ENCODE measurements at places on chromosomes 7 and 10.
A peak's percentile ranks its signal among the peaks of the same experiment; 100 is the strongest.

DNA sequence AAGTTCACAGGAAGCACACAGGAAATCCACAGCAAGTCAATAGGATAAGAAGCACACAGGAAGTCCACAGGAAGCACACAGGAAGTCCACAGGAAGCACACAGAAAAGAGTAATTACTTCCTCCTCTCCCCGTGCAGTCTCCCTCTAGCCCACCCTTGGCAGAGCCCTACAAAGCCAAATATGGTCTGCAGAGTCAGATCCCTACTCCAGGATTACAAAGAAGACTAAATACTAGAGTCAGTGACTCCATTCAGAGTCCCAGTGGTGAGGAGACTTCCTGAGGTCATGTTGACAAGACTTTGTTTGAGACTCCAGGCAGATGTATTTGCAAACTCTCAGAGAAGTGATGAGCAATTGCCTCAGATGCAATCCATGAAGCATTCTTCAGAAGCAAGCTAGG, 398.6 kb upstream of the AUTS2 start:
- DNase-seq: no peak

DNA sequence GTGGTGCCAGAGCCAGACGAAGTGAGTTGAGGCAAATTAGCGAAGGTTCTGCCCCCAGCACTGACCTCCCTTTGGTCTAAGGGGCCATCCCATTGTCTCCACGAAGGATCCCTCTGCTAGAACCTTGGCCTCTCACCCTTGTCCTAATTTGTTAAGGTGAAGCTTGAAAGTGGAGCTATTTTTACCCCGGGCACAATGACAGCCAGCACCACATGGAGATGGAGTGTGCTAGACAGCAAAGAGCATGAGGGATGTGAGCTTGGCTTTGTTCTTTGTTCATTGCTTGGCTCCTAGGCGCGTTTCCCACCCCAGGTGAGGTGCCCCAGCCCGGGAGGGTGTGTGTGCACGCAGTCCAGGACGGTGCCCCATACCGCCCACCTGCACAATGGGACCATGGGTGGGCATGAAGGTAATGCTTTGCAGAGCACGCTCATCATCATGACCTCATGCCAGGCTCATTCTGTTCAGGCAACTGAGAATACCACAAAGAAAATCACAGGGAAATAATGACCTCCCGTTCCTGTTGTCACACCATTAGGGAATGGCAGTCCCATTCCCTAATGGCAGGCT, 361.0 kb upstream of the FZD8 start:
- no peak for DNase-seq

GRCh38 chr7:29919790-29920189, 69.8 kb downstream of the SCRN1 start:
- DNase-seq: no peak

GRCh38 chr7:32957326-32958045, at the start of gene FKBP9:
TSS of gene FKBP9 (plus strand) at chr7:32957440. CDS start at chr7:32957574, 134 bp downstream.
- DNase-seq: no peak

GRCh38 chr7:43021431-43021830, 89.3 kb downstream of the MRPL32 start:
- no peak for DNase-seq

DNA sequence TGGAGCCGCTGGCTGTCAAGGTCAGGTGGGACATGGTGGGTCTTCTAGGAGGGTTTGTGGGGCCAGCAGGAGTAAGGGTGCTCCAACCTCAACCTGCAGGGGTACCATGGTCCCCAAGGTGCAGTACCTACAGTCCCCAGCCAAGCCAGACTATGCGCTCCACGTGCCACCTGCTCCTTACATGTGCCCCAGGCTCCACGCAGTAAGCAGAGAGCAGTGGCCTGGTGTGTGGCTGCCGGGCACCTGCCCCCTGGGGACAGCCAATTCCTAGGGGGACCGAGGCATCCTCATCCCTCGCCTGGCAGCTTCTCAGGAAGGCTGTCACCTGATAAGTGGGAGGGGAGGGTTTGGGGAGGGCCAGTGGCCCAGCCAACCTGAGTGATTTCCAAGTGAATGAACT, 11.7 kb upstream of the ZNF716 start:
- no peak for DNase-seq

- DNase-seq: peak; percentile 62
Observed at GRCh38 chr10:113027574-113028455, 77.8 kb downstream of the TCF7L2 start.

DNA sequence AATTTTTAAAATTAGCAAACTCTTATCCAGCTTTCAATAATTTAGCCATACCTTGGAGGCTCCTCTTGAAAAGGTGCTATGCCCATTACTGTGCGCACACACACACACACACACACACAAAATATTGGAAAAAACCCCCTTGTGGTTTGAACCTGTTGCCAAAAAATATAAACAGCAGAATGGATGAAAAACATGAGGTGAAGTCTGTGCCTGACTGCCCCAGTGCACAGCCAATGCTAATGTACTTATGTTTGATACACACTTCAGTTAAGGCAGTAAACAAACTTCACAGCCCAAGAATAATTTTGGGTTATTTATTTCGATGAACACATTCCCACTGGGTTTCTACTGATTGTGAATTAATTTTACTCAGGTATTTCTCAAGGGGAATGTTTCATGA, 113.2 kb upstream of the SEM1 start:
- no peak for DNase-seq

DNA sequence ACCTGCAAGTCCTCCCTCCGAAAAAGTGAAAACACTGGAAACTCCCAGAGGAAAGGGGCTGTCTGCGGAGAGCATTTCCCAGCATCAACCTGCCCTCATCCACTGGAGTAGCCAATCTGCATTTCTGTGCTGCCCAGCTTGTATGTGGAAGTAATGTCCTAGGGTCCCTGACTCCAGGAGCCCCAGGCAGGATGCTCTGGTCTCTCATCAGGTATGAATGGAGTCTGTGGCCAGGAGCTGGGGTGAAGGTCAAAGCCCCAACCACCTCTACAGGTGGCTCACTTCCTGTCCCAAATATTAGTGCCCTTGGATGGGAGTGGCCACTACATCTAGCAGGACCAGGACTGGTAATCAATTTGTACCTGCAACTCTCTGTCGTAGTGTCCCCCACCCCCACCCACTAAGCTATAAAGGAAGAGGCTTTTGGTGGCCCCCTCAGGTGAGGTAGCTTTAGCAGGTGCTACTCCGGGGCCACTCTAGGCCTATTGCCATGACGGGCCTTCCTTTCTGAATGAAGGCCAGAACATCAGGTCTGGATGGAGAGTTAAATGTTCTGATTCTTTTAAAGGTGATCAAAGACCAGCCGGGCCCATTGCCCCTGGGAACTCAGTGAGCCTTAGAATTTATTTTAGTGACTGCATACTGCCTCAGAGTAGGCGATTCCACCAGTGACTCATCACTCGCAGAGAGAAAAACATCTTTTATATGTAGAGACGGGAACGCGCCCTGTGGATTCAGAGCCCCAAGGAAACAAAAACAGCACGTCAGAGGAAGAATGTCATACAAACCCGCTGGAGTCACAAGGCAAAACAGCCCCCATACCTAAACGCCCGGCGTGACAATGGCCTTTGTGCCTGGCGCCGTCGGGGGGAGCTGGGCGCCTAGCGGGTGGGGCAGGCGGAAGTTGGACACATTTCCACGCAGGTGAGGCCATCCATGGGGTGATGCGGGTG, 13.0 kb downstream of the EN2 start:
- no peak for DNase-seq

- no peak for DNase-seq
Observed at GRCh38 chr10:131617113-131617858, 283.5 kb upstream of the PPP2R2D start.

DNA sequence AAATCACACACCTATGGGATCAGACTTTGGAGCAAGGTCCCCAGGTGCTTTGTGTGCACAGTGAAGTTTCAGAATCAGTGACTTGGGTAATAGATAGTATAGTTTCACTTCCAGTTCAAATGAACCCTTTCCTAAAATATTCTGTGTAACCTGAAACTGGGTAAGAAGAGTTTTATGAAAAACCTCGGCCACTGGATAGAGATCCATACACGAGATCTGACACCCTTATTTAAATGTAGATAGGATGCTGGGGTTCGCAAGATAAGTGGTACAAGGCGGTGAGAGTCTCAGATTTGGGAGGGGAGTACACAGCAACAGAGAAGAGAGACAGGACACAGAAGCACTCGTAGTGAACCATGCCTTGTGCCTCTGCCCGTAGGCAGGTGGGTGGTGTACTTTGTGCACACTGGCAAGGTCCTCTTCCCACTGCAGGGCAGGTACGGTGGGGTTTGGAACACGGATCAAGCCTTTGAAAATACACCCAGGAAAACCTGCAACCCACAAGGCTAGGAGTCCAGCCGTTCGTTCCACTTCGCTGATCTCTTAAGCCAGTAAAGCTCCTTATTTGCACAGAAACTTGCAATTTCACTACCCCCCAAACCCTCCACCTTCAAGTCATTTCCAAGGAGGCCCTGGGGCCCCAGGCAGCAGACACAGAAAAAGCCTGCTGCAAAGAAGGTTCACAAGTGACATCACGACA, 162.8 kb downstream of the USP6NL start:
- no peak for DNase-seq

GRCh38 chr10:21315645-21316220, 209.7 kb downstream of the SKIDA1 start:
- DNase-seq: no peak

DNA sequence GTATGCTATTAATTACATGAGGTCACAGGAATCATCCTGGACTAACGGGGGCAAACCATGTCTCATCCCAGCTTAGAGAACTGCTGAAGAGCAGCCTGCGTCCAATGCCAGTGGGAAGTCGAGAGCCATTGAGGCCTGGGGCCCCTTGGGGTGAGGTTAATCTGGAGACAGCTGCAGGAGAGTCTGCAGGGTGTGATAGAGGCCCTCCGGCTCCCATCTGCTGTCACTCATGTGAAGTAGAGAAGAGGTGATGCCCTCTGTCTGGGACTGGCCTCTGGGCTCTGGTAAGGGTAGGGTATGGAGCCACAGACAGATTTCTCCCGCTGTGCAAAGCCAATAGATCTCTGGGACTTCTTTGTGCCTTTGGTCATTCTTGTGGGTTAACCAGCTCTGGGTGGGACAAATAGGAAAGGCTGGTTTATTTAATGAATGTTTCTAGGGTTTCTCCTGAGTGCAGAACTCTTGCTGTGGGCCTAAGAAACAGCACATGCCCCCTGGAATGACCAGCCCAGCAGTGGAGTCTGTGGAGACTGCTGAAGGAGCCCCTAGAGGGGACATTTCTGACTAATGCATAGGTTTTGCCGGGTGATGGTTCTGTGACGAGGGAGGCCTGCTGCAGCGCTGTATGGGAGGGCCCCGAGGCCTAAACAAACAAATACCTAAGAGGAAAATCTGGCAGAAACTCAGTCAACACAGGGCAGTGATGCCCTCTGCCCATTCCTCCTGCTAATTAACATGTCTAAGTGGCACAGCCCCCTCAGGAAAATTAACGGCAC, 34.5 kb downstream of the CRHR2 start:
- DNase-seq: no peak

- no peak for DNase-seq
Observed at GRCh38 chr10:17025444-17026295, 103.9 kb downstream of the CUBN start.

- DNase-seq: no peak
Observed at GRCh38 chr10:128337860-128338378, 211.7 kb upstream of the MKI67 start.

- no peak for DNase-seq
Observed at GRCh38 chr7:43077732-43078391, 34.6 kb upstream of the HECW1 start.

- DNase-seq: no peak
Observed at GRCh38 chr10:70622981-70623844, 20.7 kb upstream of the PRF1 start.

DNA sequence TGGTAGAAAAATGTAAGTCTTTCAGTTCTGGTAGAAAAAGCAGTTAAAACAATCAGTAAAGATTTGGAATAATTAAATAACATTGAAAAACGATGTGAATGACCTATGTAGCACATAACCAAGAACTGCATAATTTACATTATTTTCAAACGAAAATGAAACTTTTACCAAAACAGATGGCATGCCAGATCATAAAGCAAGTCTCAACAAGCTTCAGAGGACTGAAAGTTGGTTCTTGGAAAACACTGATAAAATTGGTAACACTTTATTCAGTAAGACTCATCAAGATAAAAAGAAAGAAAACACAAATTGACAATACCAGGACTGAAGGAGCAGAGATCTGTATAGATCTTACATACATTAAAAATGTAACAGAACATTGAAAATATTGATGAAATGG, 92.8 kb downstream of the VIPR2 start:
- DNase-seq: no peak

GRCh38 chr10:69451784-69452251, 553 bp downstream of the TSPAN15 start:
- no peak for DNase-seq

- DNase-seq: no peak
Observed at GRCh38 chr7:129073204-129073603, 18.3 kb upstream of the TNPO3 start.

DNA sequence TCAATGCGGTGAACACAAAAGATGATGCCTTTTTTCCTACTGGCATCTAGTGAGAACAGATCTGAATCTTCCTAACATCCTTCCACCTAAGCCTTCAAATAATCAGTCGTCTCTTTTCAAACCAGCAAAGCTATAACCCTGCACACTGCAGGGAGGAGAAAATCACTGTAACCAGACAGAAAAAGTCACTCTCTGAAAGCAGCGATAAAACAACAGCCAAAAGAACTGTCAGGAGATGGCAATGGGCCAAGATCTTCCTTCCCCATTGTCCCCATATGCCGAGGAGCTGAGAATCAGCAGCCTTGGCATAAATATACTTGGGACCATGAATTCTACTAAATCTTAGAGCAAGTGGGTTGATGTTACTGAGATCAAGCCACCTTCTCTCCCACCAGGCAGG, 13.1 kb downstream of the FZD9 start:
- DNase-seq: no peak

- DNase-seq: no peak
Observed at GRCh38 chr7:5692112-5692844, 89.2 kb downstream of the RNF216 start.

DNA sequence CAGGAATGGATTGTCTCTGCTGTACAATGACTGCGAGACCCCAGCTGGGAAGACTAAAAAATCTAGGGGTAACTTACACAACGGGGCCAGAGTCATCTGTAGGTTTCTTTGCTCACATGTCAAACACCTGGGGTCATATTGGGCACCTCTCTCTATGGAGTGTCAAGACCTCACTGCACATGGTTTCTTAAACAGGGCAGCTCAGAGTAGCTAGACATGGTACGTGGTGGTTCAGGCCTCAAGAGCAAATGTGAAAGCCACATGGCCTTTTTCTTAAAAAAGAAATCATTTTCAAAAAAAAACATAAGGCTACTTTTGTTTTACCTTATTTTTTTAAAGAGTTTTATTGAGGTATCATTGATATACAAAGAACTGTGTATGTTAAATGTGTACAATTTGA, 162.2 kb upstream of the ITGB1 start:
- DNase-seq: no peak

Measured in KG1 (cell line).